GM18507 (cell line): ENCODE measurements at places on chromosomes 6 and 20.
A peak's percentile ranks its signal among the peaks of the same experiment; 100 is the strongest.

DNA sequence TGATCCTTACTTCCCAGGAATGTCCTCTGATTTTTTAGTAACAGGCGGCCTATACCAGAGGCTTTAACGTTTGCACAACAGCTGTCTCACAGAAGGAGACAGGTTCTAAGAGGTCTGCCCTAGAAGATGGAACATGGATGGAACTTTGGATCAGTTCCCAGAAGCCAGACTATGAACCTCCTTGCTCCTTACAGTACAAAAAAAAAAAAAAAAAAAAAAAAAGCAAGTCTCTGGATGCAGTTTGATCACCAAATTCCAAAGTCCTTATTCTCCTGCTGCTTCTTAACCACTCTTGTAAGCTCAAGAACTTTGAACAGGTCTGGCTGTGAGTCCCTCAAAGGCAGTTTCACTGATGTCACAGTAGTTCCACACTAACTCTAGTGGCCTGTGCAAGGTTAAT is 2.0 kb upstream of the TRMT11 start:
- DNase-seq: no peak

DNA sequence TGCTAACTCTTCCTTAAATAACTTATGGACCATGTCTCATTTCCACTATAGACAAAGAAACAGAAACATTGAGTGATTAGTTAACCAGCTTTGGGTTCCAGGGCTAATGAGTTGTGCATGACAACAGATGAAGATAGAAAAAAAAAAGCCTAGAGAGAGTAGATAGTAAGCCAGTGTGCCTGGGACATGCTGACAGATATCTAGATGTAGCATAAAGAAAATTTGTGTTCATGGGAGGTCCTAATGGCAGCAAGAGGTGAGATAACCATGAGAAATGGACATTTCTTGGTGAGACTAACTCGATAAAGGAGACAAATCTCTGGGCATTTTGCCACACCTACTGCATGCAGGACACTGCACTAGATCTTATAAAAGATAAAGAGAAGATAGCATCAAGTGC is 2.8 kb upstream of the BTN3A3 start:
- no peak for DNase-seq

DNA sequence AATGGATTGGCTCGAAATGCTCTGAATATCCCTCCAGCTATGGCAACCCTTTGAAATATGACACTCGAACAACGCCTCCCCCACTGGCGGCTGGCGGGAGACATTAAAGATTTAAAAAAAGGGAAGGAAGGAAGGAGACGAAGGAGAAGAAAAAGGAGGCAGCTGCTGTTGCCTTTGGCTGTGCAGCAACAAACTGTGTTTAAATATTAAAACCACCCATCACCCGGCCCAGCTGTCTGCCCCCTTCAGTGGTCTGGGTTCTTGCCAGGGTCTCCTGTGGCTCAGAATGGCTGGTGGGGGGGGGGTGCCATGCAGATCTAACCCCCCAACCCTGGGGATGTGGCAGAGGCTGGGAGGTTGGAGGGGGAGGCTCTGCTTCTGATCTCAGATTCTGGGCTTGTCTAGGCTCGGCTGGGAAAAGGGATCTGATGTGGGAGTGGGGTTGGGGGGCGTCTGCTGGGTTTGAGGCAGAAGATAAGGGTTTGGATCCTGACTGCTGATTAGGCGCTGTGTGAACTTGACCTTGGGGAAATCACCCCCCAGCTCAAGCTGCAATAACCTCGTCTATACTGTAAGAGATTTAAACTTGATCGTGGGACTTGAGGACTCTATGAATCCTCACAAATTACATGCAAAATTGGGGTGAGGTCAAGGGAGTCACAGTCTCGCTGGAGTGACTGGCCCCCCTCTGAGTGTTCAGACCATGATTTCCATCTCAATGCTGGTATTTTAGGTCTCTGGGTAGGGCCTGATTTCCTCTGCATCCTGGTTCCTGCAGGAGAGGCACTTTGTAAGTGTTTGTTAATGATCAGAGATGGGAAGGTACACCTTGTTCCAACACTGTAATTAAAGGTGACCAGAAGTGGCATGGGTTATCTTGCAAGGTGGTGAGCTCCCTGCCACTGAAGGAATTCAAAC is 40.3 kb upstream of the BLCAP start:
- no peak for DNase-seq

GRCh38 chr6:4928426-4928825 is 75.4 kb downstream of the RPP40 start:
- no peak for DNase-seq

- no peak for DNase-seq
Measured at GRCh38 chr6:75278474-75279077, 6.0 kb downstream of the TMEM30A start.

DNA sequence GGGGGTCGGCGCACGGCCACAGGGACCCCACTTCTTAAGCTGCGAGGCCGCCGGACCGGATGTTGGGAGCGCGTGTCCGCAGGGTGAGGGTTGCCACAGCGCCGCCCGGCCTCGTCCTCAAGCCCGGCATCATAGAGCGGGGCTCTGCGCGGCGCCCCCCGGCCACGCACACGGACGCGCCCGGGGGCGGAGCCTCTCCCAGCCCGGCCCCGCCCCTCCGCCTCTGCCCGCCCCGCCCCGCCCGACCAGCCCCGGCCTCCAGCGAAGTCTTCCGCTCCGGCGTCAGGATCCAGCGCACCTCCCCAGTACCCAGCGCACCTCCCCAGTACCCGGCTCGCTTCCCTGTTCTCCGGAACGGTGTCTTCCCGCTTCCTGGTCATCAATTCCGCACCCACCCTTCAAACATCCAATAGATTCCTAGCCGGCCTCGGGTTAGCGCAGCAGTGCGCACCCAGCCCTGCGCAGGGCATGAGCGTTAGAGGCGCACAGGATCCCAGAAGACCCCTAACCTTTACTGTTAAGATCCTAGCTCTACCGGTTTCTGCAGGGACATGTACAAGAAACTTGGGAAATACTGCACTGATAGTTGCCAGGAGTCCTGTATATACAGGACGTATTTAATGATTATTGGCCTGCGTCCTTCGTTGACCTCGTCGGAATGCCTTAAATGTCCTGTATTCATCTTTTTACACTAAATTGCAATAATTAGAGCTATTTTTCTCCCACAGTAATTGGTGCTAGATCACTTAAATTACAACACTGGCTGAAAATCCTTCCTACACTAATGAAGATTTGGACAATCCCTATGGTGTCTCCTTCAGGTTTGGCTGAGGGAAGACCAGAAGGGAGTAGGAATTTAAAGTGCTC is 535 bp upstream of the DNAAF9 start:
- DNase-seq: peak; percentile 73

DNA sequence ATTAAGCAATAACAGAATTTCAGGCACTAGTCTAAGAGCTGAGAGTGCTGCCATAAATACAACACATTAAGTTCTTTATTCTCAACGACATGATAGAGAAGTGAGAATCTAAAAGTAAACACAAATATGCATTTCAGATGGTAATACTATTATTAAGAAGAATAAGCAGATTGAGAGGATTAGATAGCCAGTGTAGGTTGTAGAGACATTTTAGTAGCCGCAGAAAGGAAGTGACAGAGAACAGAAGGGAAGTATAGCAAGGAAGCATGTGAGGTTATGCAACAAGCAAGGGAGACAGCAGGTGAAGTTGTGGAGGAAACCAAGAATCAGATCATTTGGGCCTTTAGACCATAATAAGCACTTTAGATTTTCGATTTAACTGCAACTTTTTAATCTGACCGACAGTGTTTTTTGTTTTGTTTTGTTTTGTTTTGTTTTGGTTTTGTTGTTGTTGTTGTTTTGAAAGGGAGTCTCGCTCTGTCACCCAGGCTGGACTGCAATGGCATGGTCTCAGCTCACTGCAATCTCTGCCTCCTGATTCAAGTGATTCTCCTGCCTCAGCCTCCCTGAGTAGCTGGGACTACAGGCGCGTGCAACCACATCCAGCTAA is 737.0 kb upstream of the ADGRB3 start:
- no peak for DNase-seq

GRCh38 chr20:38723017-38723847 is 1.1 kb upstream of the SLC32A1 start:
- no peak for DNase-seq

DNA sequence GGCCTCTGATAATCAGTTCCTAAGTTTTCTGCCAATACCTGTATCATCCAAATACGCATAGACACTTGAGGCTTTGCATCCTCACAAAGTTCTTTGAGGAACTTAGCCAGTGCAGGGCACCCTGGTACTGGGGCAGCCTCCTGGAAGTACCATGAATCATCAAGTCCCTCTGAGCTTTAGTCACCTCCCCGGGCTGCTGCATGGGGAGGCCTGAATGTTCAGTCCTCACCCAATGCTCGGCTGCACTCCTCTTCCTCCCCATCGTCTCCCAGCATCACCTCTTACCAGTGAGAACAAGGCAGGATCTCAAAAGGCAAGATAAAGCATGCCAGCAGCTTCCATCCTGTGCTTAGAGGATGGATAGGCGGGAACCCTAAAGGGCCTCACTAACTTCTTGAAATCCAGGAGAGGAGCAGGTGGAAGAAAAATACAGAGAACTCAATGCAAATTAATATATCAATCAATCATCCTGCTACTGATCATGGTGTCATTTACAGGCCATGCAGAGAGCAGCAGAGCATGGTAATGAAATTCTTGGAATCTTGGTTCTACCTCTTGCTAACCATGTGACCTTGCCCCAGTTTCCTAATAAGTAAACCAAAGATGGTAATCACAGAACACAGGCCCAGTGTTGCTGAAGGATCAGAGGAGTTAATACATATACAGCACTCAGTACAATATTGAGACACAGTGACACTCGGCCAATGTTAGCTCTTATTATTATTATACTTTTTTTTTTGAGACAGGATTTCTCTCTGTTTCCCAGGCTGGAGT is 4.7 kb upstream of the CCN6 start:
- DNase-seq: no peak

- DNase-seq: no peak
Measured at GRCh38 chr6:163404825-163405265, 9.7 kb upstream of the QKI start.

- no peak for DNase-seq
Measured at GRCh38 chr6:150681578-150682395, 82.1 kb downstream of the PLEKHG1 start.

GRCh38 chr6:127581576-127581975 is 4.6 kb downstream of the C6orf58 start:
- DNase-seq: no peak

DNA sequence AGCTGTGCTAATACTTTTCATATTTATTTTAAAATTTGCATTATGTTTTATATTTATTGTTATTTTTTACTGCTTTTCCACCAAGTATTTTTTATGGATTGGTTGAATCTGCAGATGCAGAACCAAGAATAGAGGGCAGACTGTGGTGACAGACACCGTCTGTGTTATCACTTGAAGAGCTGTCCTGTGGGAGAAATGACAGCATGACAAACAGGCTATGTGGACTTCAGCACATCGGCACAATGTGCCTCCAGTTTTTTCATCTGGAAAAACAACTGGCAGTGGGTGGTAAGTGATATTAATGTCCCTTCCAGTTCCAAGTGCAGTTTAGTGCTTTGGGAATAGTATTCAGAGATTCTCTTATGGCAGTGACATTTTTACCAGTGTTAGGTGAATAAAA is 492.9 kb downstream of the PRKN start:
- DNase-seq: no peak

- DNase-seq: no peak
Measured at GRCh38 chr20:25065625-25066338, 7.8 kb upstream of the ACSS1 start.

DNA sequence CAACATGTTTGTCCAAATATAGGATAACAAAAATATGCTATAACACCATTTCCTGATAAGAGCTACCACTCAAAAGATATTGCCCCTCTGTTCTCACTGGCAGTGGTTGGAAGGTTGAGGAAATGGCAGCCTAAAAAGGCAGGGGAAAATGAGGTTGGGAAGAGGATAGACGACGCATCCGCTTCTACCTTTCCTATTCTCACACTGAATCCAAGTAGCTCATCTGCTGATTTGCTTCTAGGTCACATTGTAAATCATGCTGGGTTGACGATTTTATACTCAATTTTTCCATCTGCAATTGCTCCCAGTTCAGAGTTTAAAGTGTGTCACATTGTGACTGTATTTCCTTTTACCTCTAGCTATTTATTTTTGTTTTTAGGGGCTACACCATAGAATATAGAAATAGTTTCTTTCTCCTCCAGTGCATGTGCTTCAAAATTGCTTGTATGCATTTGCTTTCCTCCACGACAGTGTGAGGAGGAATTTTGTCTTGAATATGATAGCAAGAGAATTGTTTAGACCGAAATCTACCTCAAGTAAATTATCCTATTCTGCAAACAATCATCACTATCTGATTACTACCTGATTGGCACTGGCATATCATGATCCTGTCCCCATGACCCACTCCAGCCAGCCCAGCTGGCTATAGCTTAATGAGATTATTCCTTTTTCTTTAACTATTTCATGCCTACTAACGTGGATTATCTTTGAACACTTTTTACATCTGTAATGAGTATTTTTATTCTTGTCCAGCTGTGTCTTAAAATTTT is 179.6 kb upstream of the RAB32 start:
- DNase-seq: no peak

- DNase-seq: no peak
Measured at GRCh38 chr20:54502179-54502578, 26.8 kb downstream of the DOK5 start.

GRCh38 chr6:20763296-20763695 is 229.0 kb downstream of the CDKAL1 start:
- no peak for DNase-seq

- no peak for DNase-seq
Measured at GRCh38 chr6:137307163-137307854, 88.1 kb upstream of the IFNGR1 start.

- no peak for DNase-seq
Measured at GRCh38 chr6:32974541-32975308, 6.3 kb downstream of the BRD2 start.

DNA sequence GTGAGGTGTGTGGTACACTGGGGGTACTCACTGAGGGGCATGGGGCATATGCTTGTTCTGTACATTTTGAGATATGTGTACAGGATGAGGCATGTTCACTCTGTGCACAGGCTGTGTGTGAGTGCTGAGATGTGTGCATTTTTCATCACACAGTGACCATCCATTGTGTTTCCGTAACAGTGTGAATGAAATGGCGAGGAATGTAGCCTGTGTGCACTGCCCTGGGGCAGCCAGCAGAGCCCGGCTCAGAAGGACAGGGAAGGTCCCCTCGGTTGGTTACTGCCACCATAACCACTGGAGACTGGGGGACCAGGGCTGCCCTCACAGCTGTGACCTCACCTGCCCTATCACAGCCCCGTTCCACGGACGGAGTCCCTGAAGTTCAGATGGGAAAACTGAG is 106.2 kb upstream of the MYL9 start:
- DNase-seq: no peak

- DNase-seq: no peak
Measured at GRCh38 chr20:58228484-58229197, at the start of gene ANKRD60. Gene ANKRD60 (minus strand): TSS chr20:58228653. CDS start chr20:58228653, 0 bp downstream.
